ENCODE measurements at places on chromosomes 6 and 20.

DNA sequence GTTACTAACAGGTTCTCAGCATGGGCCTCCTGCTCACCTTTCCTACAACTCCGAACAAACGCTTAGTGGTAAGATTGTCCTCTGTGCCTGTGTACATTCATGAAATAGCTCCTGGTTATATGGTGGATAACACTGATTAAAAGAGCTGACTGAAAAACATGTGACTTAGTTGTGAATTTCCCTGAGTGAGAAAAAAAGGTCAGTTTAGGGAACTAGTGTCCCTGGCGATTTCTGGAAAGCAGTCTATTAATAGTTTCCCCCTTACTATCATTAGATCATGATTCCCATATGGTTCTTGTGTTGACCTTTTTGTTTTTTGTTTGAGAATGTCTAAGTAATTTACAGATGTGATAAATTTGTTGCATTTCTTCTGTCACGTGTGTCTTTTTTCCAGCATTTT, 15.6 kb downstream of the SNRPC start:
- peaks cover 3% of the 10 kb centered on the region for H3K4me1 ChIP-seq
- H3K4me3 ChIP-seq: no peak overlapping the region
- no peaks in the 10 kb centered on the region for H3K27me3 ChIP-seq
- no peak overlapping the region for H3K27ac ChIP-seq
- DNase-seq: no peak
- H3K36me3 ChIP-seq: peaks cover 75% of the 10 kb centered on the region

DNA sequence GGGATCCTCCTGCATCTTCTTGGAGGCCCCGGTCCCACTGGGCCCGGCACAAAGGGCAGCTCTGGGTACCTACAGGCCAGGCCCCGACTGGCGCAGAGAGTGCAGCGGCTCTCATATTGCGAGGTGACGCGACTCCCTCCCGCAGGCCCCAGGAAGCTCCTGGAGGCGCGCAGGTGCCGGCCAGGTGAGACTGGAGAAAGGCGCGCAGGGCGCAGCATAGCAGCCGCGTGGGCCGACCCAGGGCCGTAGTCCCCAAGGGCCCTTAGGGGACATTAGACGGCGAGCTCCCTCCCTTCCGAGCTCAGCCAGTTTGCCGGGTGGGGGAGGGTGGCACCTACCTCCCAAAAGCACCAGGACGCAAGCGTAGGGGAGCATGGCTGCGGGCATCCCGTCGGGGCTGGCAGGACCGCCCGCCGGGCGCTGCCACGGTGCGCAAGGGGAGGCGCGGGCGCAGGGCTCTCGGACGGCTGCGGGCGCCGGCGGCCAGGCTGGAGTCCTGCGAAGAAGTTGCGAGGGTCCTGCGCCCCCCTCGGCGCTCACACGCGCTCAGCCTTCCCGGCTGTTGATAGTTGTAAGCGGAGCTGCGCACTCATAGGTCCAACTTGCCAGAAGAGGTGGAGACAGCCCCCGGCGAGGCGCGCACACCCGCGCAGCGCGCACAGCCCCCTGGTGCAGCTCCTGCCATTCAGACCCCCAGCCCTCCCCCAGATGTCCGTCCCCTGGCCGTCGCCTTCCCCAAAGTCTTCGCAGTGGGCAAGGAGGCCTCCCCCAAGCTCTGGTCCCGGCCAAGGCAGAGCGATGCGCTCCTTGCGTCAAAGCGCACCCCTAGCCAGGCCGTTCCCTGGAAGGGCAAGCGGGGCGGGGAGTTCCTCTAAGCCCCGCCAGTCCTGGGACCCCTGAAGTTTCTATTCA, 622 bp downstream of the APCDD1L start:
- H3K27me3 ChIP-seq: peaks cover 49% of the 10 kb centered on the region
- no peak overlapping the region for H3K27ac ChIP-seq
- no peaks in the 10 kb centered on the region for H3K36me3 ChIP-seq
- DNase-seq: no peak
- peak overlapping the region; percentile 40 for H3K4me3 ChIP-seq

GRCh38 chr6:155586090-155586489, 130.5 kb upstream of the NOX3 start:
- no peaks in the 10 kb centered on the region for H3K4me1 ChIP-seq
- H3K4me3 ChIP-seq: no peak overlapping the region
- no peak for DNase-seq
- no peak overlapping the region for H3K27ac ChIP-seq
- H3K27me3 ChIP-seq: no peaks in the 10 kb centered on the region

- no peaks in the 10 kb centered on the region for H3K27me3 ChIP-seq
- no peak overlapping the region for H3K4me3 ChIP-seq
- no peaks in the 10 kb centered on the region for H3K36me3 ChIP-seq
- H3K4me1 ChIP-seq: no peaks in the 10 kb centered on the region
These were observed 211.0 kb downstream of the TSHZ2 start for GRCh38 chr20:53183181-53183580.

DNA sequence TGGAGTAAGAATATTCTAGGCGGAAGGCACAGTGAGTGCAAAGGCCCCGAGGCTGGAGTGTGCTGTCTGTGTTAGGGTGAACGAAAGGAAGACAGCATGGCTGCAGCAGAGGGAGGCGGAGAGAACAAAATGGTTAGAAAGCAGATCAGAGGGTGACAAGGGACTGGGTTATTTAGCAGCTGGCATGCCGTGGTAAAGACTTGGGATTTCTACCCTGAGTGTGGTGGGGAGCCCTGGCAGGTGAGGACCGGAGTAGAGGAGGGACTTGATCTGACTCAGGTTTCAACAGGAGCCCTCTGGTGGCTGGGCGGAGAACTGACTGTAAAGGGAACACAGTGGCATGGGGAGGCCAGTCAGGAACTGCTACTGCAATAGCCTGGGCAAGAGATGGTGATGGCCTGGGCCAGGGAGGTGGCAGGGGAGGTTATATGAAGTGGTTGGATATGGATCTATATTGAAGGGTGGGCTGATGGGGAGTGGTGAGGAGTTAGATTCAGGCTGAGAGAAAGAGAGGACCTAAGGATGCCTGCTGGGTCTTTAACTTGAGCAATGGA, 38.0 kb downstream of the PIM1 start:
- no peaks in the 10 kb centered on the region for H3K27me3 ChIP-seq
- no peaks in the 10 kb centered on the region for H3K36me3 ChIP-seq
- peak; percentile 87 for DNase-seq
- no peak overlapping the region for H3K27ac ChIP-seq

- peaks cover 57% of the 10 kb centered on the region for H3K4me1 ChIP-seq
- H3K27ac ChIP-seq: no peak overlapping the region
- no peaks in the 10 kb centered on the region for H3K27me3 ChIP-seq
- no peaks in the 10 kb centered on the region for H3K36me3 ChIP-seq
- DNase-seq: no peak
These were observed 1.8 kb upstream of the PHACTR2 start for GRCh38 chr6:143675946-143676345.

DNA sequence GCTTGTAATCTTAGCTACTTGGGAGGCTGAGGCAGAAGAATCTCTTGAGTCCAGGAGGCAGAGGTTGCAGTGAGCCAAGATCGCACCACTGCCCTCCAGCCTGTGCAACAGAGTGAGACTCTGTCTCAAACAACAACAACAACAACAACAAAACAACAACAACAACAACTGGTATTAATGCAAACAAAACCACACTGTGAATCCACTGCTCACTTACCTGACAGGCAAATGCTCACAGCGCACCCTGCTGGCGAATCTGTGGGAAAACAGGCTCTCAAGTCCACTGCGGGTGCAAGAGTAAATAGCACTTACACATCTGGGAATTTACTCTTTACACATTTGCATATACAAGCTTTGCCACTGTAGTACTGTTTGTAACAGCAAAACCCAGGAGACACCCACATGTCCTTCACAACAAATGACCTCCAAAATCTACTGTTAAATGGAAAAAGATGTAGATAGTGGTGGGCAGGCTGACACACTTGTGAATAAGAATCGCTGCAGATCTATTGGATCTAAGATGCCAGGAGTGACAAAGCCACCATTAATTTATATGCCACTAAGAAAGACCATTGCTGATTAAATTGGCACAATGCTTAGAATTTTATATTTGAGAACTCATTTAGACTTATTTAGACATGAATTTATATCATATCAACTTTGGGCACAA, 29.3 kb downstream of the NSFL1C start:
- H3K36me3 ChIP-seq: peaks cover 28% of the 10 kb centered on the region
- no peaks in the 10 kb centered on the region for H3K27me3 ChIP-seq
- H3K27ac ChIP-seq: no peak overlapping the region
- DNase-seq: peak; percentile 84
- no peaks in the 10 kb centered on the region for H3K4me1 ChIP-seq
- no peak overlapping the region for H3K4me3 ChIP-seq

DNA sequence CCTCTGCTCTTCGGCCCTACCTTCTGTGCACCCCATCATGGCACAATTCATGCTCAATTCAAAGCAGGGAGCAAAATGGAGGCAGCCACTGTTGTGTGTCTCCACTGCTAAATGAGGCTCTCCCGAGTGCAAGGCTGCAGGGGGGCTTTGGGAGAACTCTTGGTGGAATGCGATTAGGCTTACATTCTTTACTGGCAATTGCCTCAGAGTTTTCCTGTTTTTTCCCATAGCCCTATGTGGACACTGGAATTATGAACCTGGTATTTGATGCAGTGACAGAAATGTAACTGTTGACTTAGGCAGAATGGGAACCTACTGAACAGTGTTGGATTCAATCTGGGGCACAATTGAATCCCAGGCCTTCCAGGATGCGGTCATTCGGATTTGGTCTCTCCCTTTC, 187.9 kb upstream of the GMDS start:
- H3K27me3 ChIP-seq: no peaks in the 10 kb centered on the region
- no peak overlapping the region for H3K27ac ChIP-seq
- no peaks in the 10 kb centered on the region for H3K36me3 ChIP-seq
- H3K4me1 ChIP-seq: no peaks in the 10 kb centered on the region
- H3K4me3 ChIP-seq: no peak overlapping the region

DNA sequence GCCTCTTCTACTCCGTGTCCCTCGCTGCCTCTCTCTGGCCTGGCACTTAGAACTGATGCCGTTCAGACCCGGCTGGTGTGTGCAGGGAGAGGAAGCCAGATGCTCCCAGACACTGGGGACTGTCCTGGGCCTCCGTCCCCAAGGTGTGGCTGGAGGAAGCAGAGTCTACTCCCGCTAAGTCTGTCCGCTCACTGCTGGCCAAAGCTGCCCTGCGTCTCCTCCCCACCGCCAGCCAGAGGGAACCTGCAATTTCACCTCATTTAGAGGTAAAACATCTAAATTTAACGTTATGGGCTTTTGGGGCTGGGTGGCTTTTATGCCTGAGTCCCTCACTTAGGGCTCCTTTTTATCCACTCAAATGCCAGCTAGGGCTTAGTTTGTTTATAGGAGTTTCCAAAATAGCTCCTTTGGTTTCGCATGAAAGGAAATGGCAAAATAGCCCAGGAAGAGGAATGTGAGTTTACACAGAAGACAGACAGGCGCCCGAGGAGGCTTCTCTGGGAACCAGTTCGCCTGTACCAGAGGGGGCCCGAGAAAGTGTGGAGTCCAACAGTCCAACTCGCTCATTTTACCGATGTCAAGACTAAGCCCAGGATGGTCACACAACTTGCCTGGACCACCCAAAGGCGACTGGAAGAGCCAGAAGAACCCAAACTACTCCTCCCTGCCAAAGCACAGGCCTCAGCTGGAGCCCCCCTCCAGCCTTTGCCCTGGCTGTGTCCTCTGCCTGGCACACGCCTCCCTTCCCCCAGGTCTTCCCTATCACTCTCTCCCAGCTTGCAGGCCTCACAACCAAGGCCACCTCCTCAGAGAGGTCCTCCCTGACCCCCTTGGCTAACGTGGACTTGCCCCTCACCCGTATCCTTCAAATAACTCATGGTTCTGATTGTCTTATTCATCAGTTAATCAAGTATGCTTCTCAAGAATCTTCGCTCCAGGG, 54.5 kb downstream of the RIPOR3 start:
- no peak overlapping the region for H3K4me3 ChIP-seq
- no peak for DNase-seq
- H3K27ac ChIP-seq: no peak overlapping the region
- H3K4me1 ChIP-seq: peaks cover 13% of the 10 kb centered on the region

GRCh38 chr20:7500231-7500663, 440.0 kb downstream of the HAO1 start:
- H3K27ac ChIP-seq: no peak overlapping the region
- H3K4me1 ChIP-seq: peaks cover 6% of the 10 kb centered on the region
- no peak for DNase-seq
- H3K36me3 ChIP-seq: no peaks in the 10 kb centered on the region

- no peak overlapping the region for H3K4me3 ChIP-seq
- H3K27ac ChIP-seq: no peak overlapping the region
These were observed 18.0 kb upstream of the CDK5RAP1 start for GRCh38 chr20:33419140-33419974.

GRCh38 chr20:56200456-56200855, 48.1 kb upstream of the MC3R start:
- peaks cover 4% of the 10 kb centered on the region for H3K27me3 ChIP-seq
- no peaks in the 10 kb centered on the region for H3K4me1 ChIP-seq
- no peaks in the 10 kb centered on the region for H3K36me3 ChIP-seq
- no peak overlapping the region for H3K4me3 ChIP-seq

GRCh38 chr20:20205141-20205861, 153.0 kb downstream of the CFAP61 start:
- no peaks in the 10 kb centered on the region for H3K4me1 ChIP-seq
- H3K36me3 ChIP-seq: no peaks in the 10 kb centered on the region
- no peak overlapping the region for H3K4me3 ChIP-seq
- DNase-seq: no peak
